ENCODE measurements at places on chromosomes 2 and 18. TPM values are rescaled to one million over a fixed set of nuclear protein-coding genes. Genes with fewer than 3 reads are reported as not detected.

RABL2A gene
- 10.9 TPM for total RNA-seq

- no peak for DNase-seq
- peaks cover 17% of the 10 kb centered on the region for H3K4me1 ChIP-seq
- H3K27me3 ChIP-seq = no peaks in the 10 kb centered on the region
- H3K27ac ChIP-seq = no peak overlapping the region
- H3K4me3 ChIP-seq = no peak overlapping the region
Measured at GRCh38 chr2:39483534-39483933, 46.4 kb upstream of the MAP4K3 start.

CXCR4 gene
- total RNA-seq = 150 TPM

IL1F10 gene
- not detected for total RNA-seq

SP5 gene
- total RNA-seq = 2.2 TPM
